Activated CD8-positive, alpha-beta T cell treated with anti-CD3 and anti-CD28 coated beads for 36 hours (primary cell): ENCODE measurements at places on chromosomes 3 and 15.

DNA sequence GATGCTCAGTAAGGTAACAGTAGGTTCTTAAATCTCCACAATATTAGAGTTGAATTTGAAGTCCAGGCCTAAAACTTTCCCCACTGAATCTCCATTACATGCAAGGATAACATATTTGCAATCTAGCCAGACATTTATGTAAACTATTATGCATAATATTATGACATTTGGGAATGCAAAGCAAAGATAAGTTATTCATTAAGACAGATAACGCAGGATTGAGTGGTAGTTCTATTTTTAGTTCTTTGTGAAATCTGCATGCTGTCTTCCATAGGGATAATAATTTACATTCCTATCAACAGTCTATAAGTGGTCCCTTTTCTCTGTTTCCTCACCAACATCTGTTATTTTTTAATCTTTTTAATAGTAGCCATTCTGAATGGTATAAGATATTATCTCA is 333.5 kb downstream of the AGBL1 start:
- DNase-seq = no peak

DNA sequence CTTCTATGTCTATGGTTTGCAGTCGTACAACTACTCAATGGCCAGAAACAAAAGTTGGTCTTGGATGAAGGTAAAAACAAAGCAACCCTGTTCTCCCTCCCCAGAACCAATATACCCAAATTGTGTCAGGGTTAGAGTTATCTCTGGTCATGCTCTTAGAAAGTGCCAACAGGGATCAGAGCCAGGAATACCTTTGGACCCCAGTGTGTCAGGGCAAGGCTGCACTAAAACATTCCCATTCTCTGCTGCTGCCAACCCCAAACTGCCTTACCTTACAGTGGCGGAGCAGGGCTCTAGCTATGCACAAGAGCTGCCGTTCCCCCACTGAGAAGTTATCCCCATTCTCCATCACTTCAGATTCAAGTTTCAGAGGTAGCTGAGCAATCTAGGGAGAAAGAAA is 42.4 kb upstream of the PARL start:
- DNase-seq = no peak

DNA sequence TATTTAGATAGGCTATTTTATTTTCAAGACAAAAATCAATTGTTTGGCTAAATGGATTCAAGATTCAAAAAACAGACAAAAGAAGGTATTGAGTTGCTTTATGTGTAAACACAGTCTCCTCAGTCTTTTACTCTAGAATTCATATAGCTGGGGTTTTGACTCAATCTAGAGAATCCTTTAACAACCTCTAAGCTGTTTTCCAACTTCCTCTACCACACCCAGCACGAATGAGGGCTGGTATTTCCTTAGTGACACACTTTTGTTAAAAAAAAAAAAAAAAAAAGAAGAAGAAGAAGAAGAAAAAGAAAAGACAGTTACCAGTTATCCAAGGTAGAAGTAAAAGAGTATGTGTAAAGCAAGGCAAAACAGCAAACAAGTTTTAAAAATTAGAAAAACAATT is 732.8 kb upstream of the GOLIM4 start:
- DNase-seq = no peak

- no peak for DNase-seq
Observed at GRCh38 chr3:31392568-31392967, 140.2 kb upstream of the STT3B start.

- no peak for DNase-seq
Observed at GRCh38 chr3:105553851-105554250, 187.1 kb downstream of the ALCAM start.

GRCh38 chr3:61283876-61284275 is 32.6 kb upstream of the FHIT start:
- DNase-seq = no peak

DNA sequence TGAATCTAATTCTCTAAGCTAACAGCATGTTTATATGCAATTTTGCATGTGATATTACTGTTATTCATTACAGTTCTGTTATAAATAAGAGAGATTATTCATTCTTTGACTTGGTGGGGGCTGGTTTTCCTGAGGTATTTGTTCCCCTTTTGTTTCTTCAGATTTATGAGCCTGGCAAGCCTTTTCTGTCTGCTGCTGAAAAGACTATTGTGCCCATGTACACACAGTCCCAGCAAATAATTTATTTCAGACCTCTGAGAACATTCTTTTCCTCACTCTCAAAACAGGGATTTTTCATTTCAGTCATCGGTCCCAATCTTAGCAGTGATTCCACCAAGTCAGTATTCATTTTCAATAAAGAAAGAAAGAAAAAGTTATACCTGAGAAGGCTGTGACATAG is 716.8 kb downstream of the NSUN3 start:
- no peak for DNase-seq

- DNase-seq = no peak
Observed at GRCh38 chr3:172125053-172125452, 85.7 kb downstream of the FNDC3B start.
